ENCODE measurements at places on chromosomes 11 and 22. TPM values are rescaled to one million over a fixed set of nuclear protein-coding genes. Genes with fewer than 3 reads are reported as not detected.

OR8D1 gene
- not detected for total RNA-seq

CFAP68 gene
- 22.4 TPM for total RNA-seq

UPK3A gene
- not detected for total RNA-seq

EEF1G gene
- 1,690 TPM for total RNA-seq

CHADL gene
- 0.41 TPM for total RNA-seq

PPFIBP2 gene
- total RNA-seq: 11.1 TPM

APOL5 gene
- total RNA-seq: not detected

DNA sequence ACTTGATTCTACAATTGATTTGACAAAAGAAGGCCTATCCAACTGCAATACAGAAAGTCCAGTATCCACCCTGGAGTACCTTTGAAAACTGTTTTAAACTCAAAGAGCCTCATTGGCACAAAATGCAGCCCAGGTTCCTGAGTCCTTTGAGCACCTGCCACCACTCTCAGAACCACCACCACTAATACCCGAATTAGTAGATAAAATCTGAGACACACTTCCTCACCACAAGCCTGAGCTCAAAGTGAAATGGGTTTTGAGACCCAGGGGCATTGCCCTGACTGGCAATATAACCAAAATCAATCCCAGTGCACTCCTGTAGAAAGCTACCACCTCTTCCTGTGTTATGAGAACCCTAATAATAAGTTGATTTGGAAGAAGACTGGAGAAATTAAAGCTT lies 215.7 kb downstream of the CSNK2A3 start:
- peak; percentile 34 for ATAC-seq

GRCh38 chr11:62044639-62045121 lies 77.2 kb upstream of the FTH1 start:
- ATAC-seq: no peak

- ATAC-seq: no peak
These were observed 245.1 kb upstream of the ARHGAP42 start for GRCh38 chr11:100442017-100442416.

- peak; percentile 76 for ATAC-seq
These were observed 59.4 kb downstream of the ACER3 start for GRCh38 chr11:76919887-76920746.

DNA sequence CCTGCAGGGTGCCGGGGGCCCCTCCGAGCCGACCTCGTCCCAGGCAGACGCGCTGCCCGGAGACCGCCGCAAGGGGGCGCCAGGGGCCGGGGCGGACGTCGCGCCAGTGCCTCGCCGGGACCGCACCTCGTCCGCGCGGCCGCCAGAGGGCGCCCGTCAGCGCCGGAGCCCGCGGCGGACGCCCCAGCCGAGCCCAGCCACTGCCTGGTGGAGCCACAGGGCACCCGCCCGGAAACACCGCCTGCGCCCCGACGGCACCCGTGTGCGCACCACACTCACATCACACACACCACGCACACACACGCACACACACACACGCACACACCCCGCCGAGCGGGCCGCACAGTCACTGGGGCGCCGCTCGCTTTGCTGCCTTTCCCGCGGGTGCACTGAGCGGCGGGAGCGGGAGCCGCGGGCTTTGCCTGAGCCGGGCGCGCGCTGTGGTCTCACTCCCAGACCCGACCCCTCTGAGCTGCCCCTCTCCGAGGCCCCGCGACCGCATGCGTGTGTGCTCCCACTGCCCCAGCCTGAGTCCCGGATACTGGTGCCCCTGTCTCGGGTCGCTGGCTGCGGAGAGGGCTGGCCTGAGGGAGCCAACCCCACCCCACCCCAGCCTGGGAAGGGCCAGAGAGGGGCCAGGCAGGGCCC lies 449.3 kb downstream of the OPCML start:
- ATAC-seq: peak; percentile 94

GRCh38 chr11:35812828-35813227 lies 131.0 kb upstream of the LDLRAD3 start:
- ATAC-seq: no peak

- ATAC-seq: no peak
These were observed 5.8 kb downstream of the CD44 start for GRCh38 chr11:35144806-35145205.

DNA sequence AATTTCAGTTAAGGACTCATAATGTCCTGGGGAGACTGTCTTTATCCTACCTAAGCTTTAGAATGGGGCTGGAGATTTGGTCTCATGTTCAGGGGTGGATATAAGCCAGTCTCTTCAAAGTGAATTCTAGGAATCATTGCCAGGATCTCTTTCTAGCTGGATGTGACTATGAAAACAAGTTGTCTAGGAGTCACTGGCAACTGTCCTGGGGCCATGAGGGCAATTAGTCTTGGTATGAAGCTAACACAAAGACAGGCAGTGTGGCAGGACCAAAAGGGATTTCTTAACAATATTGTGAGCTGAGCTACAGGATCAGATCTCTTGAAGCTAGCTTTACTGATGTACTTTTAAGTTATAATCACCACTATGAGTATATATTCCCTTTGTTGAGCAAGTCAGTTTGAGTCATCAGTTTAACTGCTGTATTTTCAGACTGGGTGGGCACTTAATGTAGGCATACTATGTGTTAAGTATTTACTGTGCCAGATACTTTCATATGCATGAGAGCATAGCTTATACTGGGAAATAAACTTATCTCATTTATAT lies 390.0 kb upstream of the CCDC90B start:
- no peak for ATAC-seq

GRCh38 chr11:6061475-6061874 lies 30.9 kb upstream of the OR56A1 start:
- no peak for ATAC-seq

DNA sequence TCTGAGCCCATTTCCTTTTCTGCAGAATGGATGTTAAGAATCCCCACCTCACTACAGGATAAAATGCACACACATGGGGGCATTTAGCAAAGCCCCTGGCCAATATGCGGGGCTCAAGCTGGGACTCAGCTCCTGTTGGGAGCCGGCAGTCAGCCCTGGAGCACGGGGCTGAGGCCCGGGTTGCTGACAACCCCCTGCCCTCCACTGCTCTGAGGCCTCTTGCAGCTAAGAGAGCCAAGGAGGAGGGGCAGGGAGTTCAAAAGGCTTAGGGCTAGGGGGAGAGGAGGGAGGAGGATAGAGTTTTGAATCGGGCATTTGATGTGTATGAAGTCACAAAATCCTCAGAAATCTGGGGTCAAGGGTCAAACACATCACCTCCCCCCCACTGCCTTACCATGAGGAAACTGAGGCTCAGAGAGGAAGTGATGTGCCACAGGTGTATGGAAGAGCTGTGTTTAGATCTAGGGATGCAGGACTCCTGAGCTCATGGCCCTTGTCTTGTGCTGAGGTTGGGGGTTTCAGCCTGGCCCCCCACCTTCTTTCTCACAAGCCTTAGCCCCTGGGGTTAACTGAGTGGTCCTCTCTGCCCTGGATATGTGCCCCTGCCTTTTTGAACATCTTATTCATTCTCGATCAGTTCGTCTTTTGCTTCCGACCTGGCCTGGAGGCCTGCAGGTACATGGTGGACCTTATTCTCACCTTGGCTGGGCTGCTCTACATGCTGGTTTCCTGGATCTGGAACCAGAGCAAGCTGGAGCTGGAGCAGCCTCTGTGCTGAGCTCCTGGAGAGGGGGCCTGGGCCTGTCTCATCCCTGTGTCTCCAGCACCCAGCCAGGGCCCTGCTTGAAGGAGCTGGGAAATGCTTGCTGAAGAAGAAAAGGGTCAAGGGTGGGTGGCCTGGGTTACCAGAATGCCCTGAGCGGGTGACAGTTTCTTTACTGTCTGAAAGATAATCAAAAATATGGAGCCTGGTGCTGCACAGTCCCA lies 80.3 kb downstream of the LRRC32 start:
- no peak for ATAC-seq

- no peak for ATAC-seq
These were observed 126.2 kb downstream of the KCNQ1 start for GRCh38 chr11:2570841-2571597.

DNA sequence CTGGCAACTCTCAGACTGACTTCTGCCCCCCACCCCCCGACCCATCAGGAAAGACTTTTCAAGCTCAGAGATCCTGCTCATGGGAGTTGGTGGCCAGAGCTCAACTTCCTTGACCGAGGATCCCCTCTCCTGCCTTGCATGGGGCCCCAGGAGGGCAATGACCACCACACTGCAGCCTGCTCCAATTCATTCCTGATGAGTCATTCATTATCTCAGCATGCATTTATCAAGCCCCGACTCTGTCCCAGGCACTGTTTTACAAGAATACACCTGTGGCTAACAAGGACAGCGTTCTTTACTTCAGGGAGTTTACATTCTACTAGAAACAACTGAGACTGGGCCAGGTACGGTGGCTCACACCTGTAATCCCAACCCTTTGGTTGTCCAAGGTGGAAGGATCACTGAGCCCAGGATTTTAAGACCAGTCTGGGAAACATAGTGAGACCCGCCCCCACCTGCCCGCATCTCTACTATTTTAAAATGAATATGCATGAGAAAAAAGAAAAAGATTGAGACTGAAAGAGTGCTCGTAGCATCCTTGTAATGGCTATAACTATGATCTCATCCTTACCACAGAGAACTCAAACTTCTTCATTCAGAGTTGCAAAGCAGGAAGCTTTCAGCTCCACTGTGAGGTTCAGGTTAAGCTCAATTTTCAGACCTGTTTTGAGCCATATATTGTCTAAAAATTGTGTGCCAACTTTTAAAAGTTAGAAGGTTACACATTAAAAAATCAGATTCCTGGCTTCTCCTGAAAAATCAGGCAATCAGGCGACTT lies 60.4 kb downstream of the FEZ1 start:
- no peak for ATAC-seq

- ATAC-seq: no peak
These were observed 29.1 kb upstream of the SYT7 start for GRCh38 chr11:61609980-61610366.

DNA sequence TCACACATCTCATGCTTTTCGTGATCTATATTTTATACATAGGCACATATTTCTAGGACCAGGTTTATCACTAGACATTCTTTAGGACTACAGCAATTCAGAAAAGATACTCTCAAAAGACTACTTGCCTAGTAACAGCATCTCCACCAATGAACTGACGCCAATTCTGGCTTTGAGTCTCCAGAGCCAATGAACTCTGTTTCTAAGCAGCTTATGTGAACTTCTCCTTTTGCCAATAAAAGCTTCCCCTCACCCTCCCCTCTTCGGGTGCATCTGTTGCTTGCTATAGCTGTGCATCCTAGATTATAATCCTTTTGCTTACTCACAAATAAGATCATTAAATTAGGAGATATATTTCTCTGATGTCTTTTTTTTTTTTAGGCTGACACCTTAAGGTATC lies 11.4 kb upstream of the ANKK1 start:
- ATAC-seq: no peak

GRCh38 chr11:80873310-80873999 lies 1432.6 kb upstream of the TENM4 start:
- no peak for ATAC-seq

DNA sequence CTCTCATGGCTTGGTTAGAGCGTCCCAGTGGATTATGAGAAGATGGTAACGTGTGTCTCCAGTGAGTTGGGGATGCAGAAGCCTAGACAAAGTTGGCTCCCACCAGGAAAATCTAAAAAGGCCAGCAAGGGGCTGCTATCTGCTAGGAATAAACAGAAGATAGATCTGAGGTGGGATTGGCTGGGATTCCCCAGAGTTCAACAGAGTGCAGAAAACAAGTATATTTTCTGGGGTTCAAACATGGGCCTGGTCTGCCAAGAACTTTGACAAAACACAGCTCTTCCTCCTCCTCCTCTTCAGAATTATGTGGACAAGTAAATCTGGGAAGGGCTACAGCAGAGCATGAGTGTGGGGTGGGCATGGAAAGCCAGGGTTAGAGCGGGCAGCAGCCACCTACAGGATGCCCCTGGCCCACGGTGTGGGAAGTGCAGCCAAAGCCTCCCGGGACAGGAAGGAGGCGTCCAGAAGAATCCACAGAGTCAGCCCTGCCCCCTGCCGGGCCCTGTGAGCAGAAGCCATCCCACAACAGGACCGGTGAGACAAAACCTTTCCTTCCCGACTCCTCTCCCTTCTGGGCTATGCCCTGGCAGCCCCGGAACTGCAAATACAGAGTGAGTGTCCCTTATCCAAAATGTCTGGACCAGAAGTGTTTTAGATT lies 67.1 kb downstream of the CD82 start:
- peak; percentile 88 for ATAC-seq

DNA sequence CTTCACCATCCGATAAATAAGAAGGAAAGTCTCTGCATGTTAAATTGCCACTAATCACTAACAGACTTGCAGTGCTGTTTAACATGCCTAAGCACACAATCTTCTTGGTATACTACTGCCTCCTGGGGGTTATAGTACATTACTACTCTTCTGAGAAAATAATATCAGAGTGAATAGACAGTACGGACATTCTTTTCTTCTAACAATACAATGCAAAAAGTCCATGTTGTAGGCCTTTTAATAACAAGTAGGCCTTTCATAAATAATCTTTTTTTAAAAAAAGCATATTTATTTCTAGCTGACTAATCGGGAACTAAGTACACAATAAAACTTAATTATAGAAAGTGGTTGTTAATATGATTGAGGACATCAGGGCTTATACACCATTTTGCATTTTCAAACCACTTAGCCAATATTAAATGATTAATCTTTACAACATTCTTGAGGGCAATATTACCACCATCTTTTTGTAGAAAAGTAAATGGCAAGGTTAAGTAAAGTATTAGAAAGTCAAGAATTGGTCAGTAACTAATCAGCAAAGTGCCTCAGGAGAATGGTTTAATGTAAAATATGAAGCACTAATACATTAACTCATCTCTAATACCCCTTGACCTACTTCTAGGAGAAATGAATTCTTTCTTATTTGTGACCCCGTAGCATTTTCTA lies 84.7 kb downstream of the TTC28 start:
- peak; percentile 52 for ATAC-seq

DNA sequence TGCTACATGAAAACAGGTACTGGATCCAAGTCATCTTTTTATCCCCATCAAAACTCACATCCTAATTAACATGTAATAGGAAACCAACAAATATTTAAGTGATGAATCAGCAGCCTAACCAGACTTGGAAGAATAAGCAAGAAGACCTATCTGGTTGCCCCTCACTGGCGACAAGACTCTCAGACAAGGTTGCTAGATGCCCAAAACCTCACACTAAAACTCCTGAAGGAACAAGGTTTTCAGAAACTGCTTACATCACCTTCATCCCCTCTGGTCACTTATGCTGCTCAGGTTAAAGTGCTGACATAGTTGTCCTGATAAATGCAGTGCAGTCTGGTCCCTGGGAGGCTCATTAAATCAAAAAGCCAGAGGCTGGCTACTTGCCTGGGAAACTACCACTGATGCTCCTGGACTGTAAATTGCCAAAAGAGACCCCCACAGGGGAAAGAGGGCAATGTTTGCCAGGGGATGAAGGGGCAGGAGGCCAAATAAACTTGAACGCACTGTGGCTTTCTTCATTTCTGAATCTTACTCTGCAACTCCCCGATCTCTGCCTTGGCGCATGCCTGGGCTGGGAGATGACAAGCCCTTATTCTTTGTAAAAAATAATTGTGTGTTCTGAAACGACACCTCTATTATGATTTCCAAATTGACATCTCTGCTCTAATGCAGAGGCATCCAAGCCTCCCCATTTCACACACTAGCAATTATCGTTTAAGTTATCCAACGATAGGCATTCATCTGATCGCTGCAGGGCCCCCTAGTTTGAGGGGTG lies 72.7 kb downstream of the AMBRA1 start:
- no peak for ATAC-seq
